ENCODE measurements at places on chromosomes 3 and 15.
A peak's percentile ranks its signal among the peaks of the same experiment; 100 is the strongest.

- no peak for DNase-seq
Observed at GRCh38 chr3:112579232-112579631, 17.4 kb downstream of the SLC35A5 start.

- DNase-seq: peak; percentile 46
Observed at GRCh38 chr15:58212909-58213526, 74.8 kb downstream of the AQP9 start.

GRCh38 chr3:188497021-188497420 is 343.1 kb downstream of the LPP start:
- no peak for DNase-seq

- DNase-seq: no peak
Observed at GRCh38 chr3:14658978-14659377, 7.4 kb downstream of the CCDC174 start.

GRCh38 chr3:111924283-111924682 is 54.5 kb upstream of the ABHD10 start:
- no peak for DNase-seq

DNA sequence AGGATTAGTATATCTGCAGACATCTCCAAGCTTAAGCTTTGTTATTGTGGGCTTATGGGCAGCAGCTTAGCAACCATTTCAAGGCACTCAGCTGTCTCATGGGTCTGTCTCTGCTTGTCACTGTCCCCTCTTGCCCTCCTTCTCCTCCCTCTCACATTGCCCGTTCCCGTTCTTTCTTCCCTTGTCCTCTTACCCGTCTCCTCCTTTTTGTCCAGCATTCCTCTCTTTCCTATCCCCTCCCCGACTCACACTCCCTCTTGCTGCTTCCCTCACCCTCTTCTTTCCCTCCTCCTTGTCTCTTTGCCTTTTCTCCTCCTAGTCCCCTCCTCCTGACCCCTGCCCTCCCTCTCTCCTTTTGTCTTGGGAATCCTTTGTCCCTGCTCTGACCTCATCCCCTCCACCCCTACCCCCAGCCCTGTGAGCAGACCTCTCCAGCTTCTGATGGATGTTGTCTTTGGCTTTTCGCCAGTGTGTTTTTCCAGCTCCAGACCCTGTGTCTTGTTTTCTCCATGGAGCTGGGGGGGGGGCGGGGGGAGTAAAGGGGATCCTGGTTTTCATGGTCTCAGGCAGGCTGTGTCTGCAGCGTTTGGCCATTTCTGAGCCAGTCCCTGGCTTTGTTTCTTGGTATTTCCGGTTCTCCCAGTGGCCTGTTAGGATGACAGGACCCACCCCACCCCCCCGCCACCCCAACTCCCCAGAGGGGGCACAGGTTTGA is 47.9 kb upstream of the TRAK1 start:
- DNase-seq: peak; percentile 81

DNA sequence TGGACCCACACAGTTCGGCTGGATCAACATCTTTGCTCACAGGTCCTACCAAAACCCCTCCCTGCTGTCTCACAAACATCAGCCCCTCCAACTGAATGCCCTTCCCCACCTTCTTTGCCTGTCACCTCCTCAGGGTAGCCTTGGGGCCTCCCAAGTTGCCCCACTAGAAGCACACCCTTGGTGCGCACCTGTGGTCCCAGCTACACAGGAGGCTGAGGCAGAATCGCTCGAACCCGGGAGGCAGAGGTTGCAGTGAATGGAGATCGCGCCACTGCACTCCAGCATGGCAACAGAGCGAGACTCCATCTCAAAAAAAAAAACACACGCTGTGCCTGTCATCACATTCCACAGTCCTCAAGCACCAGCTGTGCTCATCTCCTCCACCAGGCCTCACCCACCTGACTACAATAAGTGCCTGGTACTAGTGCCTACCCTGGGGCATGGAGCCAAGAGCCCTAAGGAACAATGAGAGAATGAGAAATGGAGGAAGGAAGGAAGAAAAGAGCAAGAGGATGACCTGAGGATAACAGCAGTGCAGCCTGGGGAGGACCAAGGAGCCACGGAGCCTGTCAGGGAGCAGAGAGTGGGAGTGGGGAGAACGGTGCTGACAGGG is 26.0 kb downstream of the RPN1 start:
- no peak for DNase-seq

GRCh38 chr3:190371152-190371551 is 16.8 kb upstream of the CLDN16 start:
- DNase-seq: no peak

- no peak for DNase-seq
Observed at GRCh38 chr3:184741259-184741556, 29.3 kb upstream of the MAGEF1 start.

- DNase-seq: no peak
Observed at GRCh38 chr3:122456074-122456473, 40.2 kb upstream of the WDR5B start.

DNA sequence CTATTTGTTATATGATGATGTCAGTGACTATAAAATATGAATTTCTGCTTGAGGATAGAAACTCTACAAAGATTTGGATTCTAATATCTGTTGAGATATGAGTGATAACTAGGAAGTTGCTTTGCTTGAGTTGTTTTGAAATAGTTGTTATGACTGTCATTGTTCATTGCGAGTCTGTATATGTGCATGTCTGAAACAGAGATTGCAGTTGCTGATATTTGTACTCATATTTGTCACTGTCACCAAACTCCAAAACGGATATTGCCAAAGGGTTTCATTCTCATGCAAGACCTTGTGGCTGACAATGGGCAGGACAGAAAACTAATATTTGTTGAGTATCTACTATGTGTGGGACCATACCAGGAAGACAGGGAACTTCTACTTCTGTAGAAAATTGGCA is 240.2 kb downstream of the CD47 start:
- DNase-seq: no peak

GRCh38 chr3:126927401-126927750 is 55.5 kb upstream of the PLXNA1 start:
- peak; percentile 25 for DNase-seq

All from astrocyte of the spinal cord (primary cell).